ENCODE measurements at places on chromosomes 16 and 17.

DNA sequence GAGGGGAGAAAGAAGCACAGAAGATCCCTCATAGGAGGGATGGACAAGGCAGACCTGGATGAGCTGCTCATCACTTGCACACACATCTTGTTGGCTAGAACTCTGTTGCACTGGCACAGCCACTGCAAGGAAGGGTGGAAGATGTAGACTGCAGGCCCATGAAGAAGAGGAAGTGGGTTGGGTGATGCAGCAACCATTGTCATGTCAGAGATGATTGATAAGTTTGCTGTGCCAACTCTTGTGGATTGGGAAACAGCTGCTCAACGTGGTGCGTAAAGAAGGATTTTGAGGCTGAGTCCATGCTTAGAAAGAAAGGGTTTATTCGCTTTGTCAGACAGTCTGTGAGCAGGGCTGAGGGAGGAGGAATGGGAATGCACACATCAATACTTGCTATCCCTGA is 161.4 kb upstream of the MPHOSPH6 start:
- DNase-seq = no peak

GRCh38 chr16:69064124-69064763 is 41.2 kb upstream of the HAS3 start:
- no peak for DNase-seq

- no peak for DNase-seq
Measured at GRCh38 chr17:65918916-65919315, 273.0 kb downstream of the CEP112 start.

- no peak for DNase-seq
Measured at GRCh38 chr16:17177242-17177958, 293.4 kb downstream of the XYLT1 start.

DNA sequence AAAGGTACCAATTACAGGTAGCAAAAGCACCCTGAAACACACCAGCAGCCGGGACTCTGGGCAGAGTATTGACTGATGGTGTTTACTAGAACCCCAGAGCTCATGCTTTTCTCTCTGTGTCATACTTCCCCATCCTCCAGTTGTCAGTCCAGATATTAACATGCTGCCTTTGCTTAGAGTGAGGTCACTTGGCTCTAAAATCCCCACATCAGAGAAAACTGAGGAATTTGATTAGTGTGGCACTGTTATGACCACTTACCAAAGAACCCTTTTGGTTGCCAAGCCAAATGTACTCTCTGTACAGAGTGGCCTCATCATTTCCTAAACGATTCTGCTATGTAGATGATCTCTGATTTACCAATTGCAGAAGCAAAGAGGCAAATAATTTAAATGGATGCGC is 80.4 kb downstream of the ABCC12 start:
- no peak for DNase-seq
